ENCODE measurements at places on chromosomes 12 and 14.

DNA sequence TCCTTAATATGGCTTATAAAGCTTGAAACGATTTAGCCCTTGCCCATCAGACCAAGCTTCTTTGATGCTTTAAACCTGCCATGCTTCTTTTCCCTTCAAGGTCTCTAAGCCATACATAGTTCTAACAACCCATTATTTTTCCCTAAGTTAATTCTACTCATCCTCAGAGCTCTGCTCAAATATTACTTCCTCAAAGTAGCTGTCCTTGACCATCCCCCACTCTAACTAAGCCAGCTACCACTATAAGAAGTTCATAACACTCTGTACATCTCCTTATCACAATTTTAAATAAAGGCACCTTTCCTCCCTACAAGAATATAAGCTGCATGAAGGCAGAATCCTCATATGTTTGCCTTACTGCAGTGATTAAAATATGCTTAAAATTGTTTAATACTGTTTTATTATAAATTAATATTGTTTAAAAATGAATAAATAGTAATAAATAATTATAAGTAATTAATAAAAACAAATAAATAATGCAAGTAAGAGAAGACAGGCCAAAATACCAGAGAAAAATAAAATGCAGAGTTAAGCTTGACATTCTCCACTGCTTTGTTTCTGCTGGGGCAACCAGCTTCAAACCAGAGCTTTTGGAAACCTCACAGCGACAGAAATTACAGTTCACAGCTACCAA lies 76.8 kb downstream of the NUMB start:
- no peak for DNase-seq

GRCh38 chr14:30985796-30986195 lies 39.7 kb upstream of the AP4S1 start:
- no peak for DNase-seq

- peak; percentile 2 for DNase-seq
Measured at GRCh38 chr14:21723431-21724045, 49.9 kb upstream of the OR4E1 start.

- no peak for DNase-seq
Measured at GRCh38 chr14:26026384-26026783, 571.4 kb downstream of the NOVA1 start.

GRCh38 chr14:56846970-56847930 lies 37.0 kb upstream of the OTX2 start:
- DNase-seq: no peak

GRCh38 chr14:77265561-77266335 lies 5.3 kb downstream of the NGB start:
- no peak for DNase-seq
